ENCODE measurements at places on chromosomes 11 and 22. TPM values are rescaled to one million over a fixed set of nuclear protein-coding genes. Genes with fewer than 3 reads are reported as not detected.

Gene NAALAD2
- 39.5 TPM for total RNA-seq

- H3K4me1 ChIP-seq = peaks cover 13% of the 10 kb centered on the region
- H3K36me3 ChIP-seq = no peaks in the 10 kb centered on the region
- no peak overlapping the region for H3K4me3 ChIP-seq
- DNase-seq = no peak
Measured at GRCh38 chr11:131924001-131924400, 553.6 kb downstream of the NTM start.

DNA sequence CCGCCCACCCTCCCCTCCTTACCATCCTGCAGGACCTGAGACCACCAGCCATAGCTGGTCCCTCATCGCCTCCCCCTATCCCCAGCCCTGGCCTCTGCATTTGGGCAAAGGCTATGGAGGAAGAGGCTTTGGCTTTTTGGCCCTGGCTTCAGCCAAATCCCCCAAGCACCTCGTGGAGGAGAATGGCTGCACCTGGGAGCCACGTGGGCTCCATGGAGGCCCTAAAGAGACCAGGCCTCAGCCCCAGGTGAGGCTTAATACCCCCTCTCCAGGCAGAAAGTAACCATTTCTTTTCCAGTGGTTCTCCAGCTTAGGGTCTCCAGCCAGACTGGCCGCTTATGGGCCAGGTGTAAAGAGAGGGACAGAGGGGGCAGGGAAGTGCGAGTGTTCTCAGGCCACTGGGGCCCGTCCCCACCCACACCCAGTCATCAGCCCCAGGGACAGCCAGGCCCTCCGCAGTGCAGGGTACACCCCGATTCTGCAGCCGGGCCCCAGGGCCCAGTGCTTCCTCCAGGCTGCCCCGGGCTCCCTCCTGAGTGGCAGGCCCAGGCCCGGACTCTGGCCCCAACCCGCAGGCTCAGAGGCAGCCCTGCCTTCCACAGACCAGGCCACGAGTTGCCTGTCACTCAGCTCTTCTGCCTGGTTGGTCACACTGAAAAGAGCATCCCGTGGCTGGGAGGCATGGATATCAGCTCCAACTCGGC is 26.4 kb downstream of the CDKN1C start:
- H3K27ac ChIP-seq = no peak overlapping the region
- peaks cover 35% of the 10 kb centered on the region for H3K27me3 ChIP-seq
- H3K36me3 ChIP-seq = no peaks in the 10 kb centered on the region
- DNase-seq = no peak

DNA sequence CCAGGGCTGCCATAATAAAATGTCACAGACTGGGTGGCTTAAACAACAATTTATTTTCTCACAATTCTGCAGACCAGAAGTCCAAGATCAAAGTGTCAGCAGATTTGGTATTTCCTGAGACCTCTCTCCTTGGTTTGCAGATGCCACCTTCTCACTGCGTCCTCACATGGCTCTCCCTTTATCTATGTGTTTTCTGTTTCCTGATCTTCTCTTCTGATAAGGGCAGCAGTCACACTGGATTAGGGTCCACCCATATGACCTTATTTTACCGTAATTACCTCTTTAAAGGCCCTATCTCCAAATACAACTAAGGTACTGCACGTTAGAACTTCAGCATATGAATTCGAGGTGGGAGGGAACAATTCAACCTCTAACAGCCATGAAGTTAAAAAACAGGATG is 238.9 kb upstream of the API5 start:
- H3K4me1 ChIP-seq = peaks cover 4% of the 10 kb centered on the region
- no peak for DNase-seq
- no peaks in the 10 kb centered on the region for H3K27me3 ChIP-seq
- no peaks in the 10 kb centered on the region for H3K36me3 ChIP-seq
- no peak overlapping the region for H3K4me3 ChIP-seq
- no peak overlapping the region for H3K27ac ChIP-seq

GRCh38 chr22:39707816-39708215 is 137.3 kb downstream of the CACNA1I start:
- no peak for DNase-seq
- H3K27ac ChIP-seq = no peak overlapping the region
- no peak overlapping the region for H3K4me3 ChIP-seq
- H3K27me3 ChIP-seq = peaks cover 43% of the 10 kb centered on the region

DNA sequence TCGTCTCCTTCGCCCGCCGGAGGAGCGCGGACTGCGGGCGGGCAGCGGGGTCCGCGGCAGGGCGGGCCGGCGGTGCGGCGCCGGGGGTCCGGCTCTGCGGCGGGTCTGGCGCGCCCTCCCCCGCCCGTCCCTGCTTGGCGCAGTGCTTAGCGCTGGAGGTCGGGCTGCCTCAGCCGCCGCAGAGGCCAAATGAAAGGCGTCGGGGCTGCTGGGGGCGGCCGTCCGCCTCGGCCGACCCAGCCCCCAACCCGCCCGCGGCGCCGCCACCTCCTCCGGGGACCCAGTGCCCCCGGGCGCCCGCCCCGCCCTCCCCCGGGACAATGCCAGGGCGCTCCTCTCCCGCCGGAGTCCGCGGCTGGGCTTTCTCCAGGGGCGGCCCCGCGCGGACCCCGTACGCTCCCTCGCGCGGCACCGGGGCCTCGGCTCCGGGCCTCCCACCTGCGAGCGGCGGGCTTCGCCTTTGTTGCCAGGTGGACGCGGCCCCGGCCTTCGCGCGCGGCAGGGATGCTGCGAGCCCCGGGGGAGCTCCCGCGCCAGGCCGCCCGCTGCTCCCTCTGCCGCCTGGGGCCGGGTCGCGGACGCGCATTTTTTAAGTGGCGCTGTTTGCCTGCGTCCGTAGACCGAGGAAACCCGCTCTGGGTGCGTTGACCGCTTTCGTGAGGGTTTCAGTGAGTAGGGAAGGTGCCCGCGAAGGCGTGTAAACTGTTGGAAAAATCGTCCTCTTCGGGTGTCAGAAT is 583 bp downstream of the APLP2 start:
- peak; percentile 62 for DNase-seq
- peak overlapping the region; percentile 84 for H3K4me3 ChIP-seq
- no peaks in the 10 kb centered on the region for H3K36me3 ChIP-seq
- peak overlapping the region; percentile 84 for H3K27ac ChIP-seq

- peaks cover 52% of the 10 kb centered on the region for H3K4me1 ChIP-seq
- H3K36me3 ChIP-seq = no peaks in the 10 kb centered on the region
- no peak overlapping the region for H3K4me3 ChIP-seq
- DNase-seq = no peak
Measured at GRCh38 chr11:108562746-108563581, 30.6 kb downstream of the EXPH5 start.

- H3K4me3 ChIP-seq = no peak overlapping the region
- H3K27ac ChIP-seq = peak overlapping the region; percentile 72
- peaks cover 31% of the 10 kb centered on the region for H3K4me1 ChIP-seq
- H3K36me3 ChIP-seq = peaks cover 59% of the 10 kb centered on the region
Measured at GRCh38 chr11:88292171-88292843, 45.2 kb downstream of the CTSC start.

Gene ANO9
- 29.7 TPM for total RNA-seq

Gene OR56A1
- 0.13 TPM for total RNA-seq

Gene OR5A1
- total RNA-seq = not detected

Gene PNPLA5
- not detected for total RNA-seq

DNA sequence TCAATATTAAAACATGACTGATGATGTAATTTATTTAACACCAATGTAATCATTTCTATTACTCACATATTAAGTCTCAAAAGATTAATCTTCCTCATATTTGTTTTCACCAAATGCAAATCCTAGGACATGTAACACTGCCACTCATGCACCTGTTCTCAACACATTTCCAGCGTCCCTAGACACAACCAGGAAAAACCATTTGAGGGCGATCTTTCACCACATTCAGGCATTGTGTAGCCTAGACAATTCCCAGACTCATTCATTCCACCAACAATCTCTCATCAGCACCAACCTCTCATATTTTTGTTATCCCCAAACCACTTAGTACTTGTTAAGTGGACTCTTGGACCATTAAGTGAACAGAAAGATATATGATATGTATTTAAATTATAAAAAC is 66.1 kb downstream of the SLC36A4 start:
- no peak overlapping the region for H3K4me3 ChIP-seq
- H3K27me3 ChIP-seq = peaks cover 2% of the 10 kb centered on the region
- DNase-seq = no peak
- peaks cover 6% of the 10 kb centered on the region for H3K4me1 ChIP-seq
- no peak overlapping the region for H3K27ac ChIP-seq

- peaks cover 18% of the 10 kb centered on the region for H3K36me3 ChIP-seq
- H3K4me3 ChIP-seq = no peak overlapping the region
- H3K27me3 ChIP-seq = no peaks in the 10 kb centered on the region
- peaks cover 7% of the 10 kb centered on the region for H3K4me1 ChIP-seq
Measured at GRCh38 chr22:28207281-28208030, 288.4 kb upstream of the PITPNB start.

Gene FIBIN
- 7.0 TPM for total RNA-seq

- H3K4me3 ChIP-seq = no peak overlapping the region
- no peaks in the 10 kb centered on the region for H3K36me3 ChIP-seq
- no peak overlapping the region for H3K27ac ChIP-seq
- H3K4me1 ChIP-seq = no peaks in the 10 kb centered on the region
- DNase-seq = no peak
Measured at GRCh38 chr11:79592824-79593223, 152.0 kb upstream of the TENM4 start.

GRCh38 chr22:23063539-23064380 is 6.6 kb upstream of the GNAZ start:
- no peak overlapping the region for H3K27ac ChIP-seq
- no peaks in the 10 kb centered on the region for H3K36me3 ChIP-seq

Gene GSTT2B
- total RNA-seq = 3.6 TPM

- peaks cover 25% of the 10 kb centered on the region for H3K4me1 ChIP-seq
- H3K36me3 ChIP-seq = no peaks in the 10 kb centered on the region
- no peaks in the 10 kb centered on the region for H3K27me3 ChIP-seq
- H3K27ac ChIP-seq = no peak overlapping the region
- DNase-seq = no peak
Measured at GRCh38 chr11:73286240-73286810, 14.2 kb downstream of the P2RY6 start.

Gene FJX1
- 72.8 TPM for total RNA-seq

Gene GRK3
- total RNA-seq = 15.0 TPM

GRCh38 chr11:87463486-87464102 is 425.9 kb downstream of the TMEM135 start:
- no peak for DNase-seq
- H3K36me3 ChIP-seq = no peaks in the 10 kb centered on the region
- no peak overlapping the region for H3K27ac ChIP-seq
- H3K4me1 ChIP-seq = peaks cover 14% of the 10 kb centered on the region
- H3K27me3 ChIP-seq = no peaks in the 10 kb centered on the region
- H3K4me3 ChIP-seq = no peak overlapping the region

Gene WNT7B
- 11.2 TPM for total RNA-seq

DNA sequence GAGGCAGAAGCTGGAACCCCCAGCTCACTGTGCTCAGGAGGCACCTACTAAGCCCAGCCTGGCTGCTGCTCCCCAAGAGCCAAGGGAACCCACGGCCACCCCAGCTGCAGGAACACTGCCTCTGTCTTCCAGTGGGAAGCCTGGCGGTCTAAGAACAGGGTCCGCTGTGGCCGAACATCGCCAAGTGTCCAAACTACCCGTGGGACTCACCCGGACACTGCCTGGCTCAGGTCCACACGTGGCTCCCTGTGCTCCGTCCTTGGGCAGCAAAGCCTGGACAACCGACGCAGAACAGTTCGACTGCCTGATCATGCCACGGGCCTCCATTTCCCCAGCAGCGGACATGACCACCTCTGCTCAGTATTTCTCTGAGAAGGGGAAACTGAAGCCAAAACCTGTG is 747.0 kb downstream of the BRD1 start:
- H3K27me3 ChIP-seq = peaks cover 30% of the 10 kb centered on the region
- no peak overlapping the region for H3K4me3 ChIP-seq
- no peaks in the 10 kb centered on the region for H3K36me3 ChIP-seq

- peak; percentile 56 for DNase-seq
- H3K4me3 ChIP-seq = peak overlapping the region; percentile 86
- H3K27ac ChIP-seq = peak overlapping the region; percentile 89
- H3K27me3 ChIP-seq = peaks cover 15% of the 10 kb centered on the region
Measured at GRCh38 chr11:64305691-64306562, 603 bp downstream of the ESRRA start.

GRCh38 chr11:68694431-68695297 is 10.3 kb downstream of the GAL start:
- no peak overlapping the region for H3K27ac ChIP-seq
- H3K27me3 ChIP-seq = peaks cover 27% of the 10 kb centered on the region
- no peak for DNase-seq
- no peak overlapping the region for H3K4me3 ChIP-seq
- H3K4me1 ChIP-seq = peaks cover 4% of the 10 kb centered on the region

Gene KAT5
- 77.8 TPM for total RNA-seq

DNA sequence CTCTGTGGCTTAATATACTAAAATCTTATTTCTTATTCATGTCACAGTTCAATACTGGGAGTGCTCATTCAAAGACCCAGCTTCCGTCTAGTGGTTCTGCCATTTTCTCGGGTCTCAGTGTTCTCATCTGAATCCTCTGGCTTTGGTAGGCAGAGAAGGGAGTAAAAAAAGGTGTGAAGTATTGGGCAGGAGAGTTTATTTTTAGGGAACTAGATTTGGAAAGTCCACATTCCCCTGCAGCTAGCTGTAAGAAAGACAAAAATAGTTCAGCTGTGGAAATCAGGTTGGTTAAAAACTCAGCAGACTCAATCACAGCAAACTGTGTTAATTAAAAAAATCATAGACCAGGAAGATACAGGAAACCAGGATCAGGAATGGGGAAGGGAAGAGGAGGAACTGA is 4.1 kb upstream of the LYVE1 start:
- no peaks in the 10 kb centered on the region for H3K27me3 ChIP-seq
- no peaks in the 10 kb centered on the region for H3K4me1 ChIP-seq
- H3K27ac ChIP-seq = no peak overlapping the region
- no peak for DNase-seq
- no peaks in the 10 kb centered on the region for H3K36me3 ChIP-seq

GRCh38 chr11:94183251-94183885 is 54.7 kb downstream of the PANX1 start:
- H3K4me3 ChIP-seq = no peak overlapping the region
- DNase-seq = no peak
- no peaks in the 10 kb centered on the region for H3K27me3 ChIP-seq
- peaks cover 24% of the 10 kb centered on the region for H3K4me1 ChIP-seq

Gene TMA7B
- total RNA-seq = not detected

- no peak for DNase-seq
- peaks cover 31% of the 10 kb centered on the region for H3K36me3 ChIP-seq
- no peak overlapping the region for H3K27ac ChIP-seq
- no peaks in the 10 kb centered on the region for H3K4me1 ChIP-seq
- no peaks in the 10 kb centered on the region for H3K27me3 ChIP-seq
Measured at GRCh38 chr11:10204021-10204420, 90.0 kb downstream of the SBF2 start.
